ENCODE measurements at places on chromosomes 1 and 21.

GRCh38 chr1:241459186-241459802, 60.3 kb downstream of the FH start:
- no peak for DNase-seq

- no peak for DNase-seq
Observed at GRCh38 chr1:47409311-47410067, 6.6 kb upstream of the FOXE3 start.

DNA sequence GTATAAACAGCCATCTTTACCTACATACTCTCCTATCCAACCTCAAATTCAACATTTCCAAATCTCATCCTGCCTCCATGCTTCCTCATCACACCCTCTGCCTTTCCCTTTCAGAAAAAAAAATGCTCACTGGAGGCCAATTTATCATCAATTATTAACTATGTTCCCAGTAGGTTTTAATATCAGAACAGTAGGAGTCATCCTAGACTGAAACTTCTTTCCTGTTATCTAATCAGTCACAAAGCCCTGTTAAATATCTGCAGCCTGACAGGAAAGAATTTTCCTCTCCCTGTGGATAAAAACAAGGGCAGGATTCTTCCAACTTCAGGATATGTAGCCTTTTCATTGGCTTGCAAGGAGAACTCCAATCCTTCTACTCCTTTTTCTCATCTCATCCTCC, 28.4 kb downstream of the EGLN1 start:
- no peak for DNase-seq

GRCh38 chr1:37410105-37410504, 64.3 kb upstream of the ZC3H12A start:
- DNase-seq, result no peak

DNA sequence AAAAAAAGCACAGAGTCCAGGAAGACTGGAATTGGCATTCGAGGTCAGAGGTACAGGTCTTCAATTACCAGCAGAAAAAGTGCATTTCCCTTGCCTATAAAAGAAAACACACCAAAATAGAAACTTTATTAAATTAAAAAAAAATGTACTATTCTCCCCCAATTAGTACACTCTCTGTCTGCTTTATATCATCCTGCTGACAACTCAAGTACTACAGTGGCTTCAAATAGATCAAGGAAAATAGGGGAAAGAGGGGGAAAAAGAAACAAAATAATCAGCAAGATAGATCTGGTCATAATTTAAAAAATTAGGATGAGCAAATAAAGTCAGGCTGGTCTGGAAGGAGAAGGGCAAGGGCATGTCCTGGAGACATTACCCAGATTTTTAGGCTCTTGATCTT, 315.1 kb downstream of the PAPPA2 start:
- no peak for DNase-seq

DNA sequence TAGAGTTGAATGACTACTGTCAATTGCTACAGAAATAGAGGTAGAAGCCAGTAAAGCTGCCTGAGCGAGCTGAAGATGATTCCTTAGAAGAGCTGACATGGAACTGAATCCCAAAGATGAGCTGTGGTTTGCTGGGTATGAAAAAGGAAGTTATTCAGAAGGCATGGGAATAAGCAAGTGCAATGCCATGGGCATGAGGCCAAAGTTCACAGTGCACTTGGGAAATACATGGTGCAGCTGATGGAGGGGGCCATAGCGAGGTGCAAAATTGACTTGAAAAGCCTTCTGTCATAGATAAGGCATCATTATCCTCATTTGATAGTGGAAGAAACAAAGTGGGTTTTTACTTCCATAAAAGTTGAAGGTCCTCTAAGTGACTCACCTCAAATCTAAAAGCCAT, 88.6 kb downstream of the NEK7 start:
- DNase-seq, result no peak

DNA sequence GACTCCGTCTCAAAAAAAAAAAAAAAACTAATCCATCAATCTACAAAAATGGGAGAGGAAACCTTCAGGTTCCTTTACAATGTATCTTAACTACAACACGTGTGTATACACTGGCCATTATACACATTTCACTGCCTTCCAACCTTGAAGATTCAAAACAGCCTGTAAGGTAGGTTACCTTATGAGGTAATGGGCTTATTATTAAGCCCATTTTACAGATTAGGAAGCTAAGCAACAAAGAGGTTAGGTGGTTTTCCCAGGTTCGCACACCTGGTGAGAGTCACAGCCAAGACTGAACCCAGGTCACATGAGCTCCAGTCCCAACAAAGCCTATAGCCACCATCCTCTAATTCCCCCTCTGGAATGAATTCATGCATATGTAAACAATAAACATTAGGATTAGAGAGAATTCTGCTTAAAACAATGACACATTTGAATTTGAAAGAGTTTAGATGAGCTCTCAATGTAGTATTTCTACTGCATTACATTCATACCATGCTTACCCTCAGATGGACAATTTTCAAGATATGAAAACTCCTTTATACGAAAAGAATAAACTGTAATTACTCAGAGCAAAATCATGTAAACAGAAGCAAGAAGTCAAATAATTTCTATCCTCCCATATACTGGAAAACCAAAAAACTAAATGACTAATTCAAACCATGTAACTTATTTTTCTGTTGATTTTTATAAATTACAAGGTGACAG, 54.8 kb downstream of the EIF4G3 start:
- no peak for DNase-seq

- no peak for DNase-seq
Observed at GRCh38 chr1:213661302-213661701, 326.5 kb upstream of the PROX1 start.

GRCh38 chr1:100441651-100442050, 89.3 kb downstream of the CDC14A start:
- DNase-seq, result no peak

DNA sequence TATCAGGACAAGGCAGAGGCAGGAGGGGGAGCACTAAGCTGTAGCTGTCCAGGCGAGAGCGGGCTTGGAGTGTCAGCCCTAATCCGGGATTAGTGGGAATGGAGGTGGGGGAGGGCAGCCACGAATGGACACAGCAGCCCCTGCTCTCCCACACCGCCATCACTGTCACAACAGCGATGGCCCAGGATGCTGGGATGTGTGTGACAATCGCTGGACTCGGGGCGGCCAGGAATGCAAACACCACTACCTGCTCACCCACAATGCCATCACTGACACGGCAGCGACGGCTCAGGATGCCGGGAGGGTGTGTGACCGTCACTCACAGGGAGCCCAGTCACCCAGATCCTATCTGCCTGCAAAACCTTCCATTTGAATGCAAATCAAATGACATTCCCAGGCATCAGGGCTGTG, 2.9 kb downstream of the C2CD2 start:
- no peak for DNase-seq

DNA sequence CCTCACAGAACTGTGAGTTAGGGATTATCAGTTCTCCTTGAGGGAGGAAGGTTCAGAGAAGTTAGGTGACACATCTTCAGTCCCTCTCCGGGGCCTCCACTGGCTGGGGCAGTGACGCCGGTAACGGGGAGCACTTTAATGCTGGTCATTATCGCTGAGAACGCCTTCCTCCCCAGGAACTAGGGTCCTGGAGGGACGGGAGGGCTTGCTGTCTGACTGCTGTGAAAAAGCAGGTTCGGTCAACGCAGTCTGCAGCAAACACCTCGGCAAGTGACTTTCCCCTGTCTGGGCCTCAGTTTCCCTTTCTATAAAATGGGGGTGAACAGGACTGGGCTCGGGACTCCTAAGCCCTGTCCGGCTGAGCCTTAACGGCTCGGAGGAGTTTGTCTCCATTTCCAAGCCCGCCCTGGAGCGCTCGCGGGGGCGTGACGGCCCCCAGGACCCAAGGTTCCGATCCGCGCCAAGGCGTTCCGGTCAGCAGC, 341 bp upstream of the TMEM61 start:
- DNase-seq, result no peak

- DNase-seq, result no peak
Observed at GRCh38 chr21:32929633-32930038, 96.1 kb upstream of the OLIG2 start.

DNA sequence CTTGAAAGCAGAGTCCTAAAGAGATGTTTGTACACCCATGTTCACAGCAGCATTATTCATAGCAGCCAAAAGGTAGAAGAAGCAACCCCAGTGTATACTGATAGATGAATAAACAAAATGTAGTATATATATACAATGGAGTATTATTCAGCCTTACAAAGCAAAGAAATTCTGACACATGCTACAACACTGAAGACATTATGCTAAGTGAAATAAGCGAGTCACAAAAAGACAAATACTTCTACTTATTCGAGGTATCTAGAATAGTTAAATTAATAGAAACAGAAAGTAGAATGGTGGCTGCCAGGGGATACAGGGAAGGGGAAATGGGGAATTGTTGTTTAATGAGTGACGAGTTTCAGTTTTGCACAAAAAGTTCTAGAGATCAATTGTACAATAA, 23.5 kb downstream of the COP1 start:
- DNase-seq, result no peak

DNA sequence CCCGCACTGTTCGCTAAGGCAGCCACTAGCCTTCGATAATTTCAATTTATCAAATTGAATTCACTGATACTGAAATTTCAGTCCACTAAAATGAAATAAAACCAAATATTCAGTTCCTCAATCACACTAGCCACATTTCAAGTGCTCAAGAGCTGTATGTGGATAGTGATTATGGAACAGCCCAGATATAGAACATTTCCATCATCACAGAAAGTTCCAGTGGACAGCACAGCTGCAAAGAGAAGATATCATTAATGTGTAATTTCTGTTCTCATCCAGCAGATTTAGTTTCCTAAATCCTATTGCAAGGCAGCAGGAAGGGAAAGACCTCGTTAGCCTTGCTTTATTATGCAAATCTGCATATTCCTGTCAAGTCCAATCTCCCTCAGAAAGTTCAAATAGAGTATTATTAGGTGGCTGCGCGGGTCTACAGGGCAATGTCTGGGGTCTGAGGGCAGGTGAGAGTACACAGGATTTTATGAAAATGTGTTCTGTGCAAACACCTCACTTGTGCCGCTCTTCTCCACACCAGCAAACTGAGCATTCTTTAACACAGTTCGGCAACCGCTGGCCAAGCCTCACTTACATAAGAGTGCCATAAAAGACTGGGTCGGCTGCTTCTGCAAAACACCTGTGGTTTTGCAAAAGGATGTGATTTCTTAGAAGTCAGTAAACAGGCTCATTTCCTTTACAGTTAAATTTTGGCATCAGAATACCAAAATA, 22.4 kb downstream of the CAPZB start:
- no peak for DNase-seq

DNA sequence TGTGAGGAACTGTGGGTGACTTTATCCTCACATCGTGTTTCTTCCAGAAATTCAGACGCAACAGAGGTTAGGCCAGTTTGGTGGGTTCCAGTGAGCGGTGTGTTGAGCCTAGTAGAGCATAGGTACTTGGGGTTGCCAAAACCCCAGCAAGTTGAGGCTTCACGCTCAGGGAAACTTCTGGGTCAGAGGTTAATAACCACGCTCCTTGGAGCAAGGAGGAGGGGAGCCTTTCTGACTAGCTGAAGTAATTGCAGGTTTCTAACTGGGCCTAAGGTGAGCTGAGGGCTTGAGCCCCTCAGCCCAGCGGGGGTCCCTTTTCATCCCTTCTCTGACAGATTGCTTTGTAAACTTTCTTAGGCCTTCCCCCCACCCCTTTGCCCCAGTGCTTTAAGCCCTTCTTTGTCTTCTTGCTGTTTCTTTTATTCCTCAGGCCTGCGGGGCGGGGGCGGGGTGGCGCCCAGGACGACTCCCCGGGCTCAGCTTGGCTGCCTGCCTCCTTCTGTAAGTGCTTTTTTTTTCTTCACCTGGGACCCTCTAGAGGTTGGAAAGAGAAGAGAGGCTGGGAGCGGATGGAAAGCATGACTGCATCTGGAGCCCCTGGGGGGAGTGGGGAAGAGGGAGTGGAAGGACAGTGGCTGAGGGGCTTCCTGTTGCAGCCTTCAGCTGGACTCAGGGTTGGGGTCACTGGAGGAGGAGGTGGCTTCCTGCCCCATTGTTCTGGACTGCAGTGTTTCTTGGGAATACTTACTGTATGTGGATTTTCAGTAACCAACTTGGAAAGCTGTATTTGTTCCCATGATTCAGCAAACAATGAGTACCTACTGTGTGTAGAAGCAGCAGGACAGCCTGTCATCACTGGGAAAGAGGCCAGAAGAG, 1.3 kb upstream of the ZNF436 start:
- DNase-seq, result no peak

- no peak for DNase-seq
Observed at GRCh38 chr1:78996791-78997190, 9.7 kb downstream of the ADGRL4 start.

DNA sequence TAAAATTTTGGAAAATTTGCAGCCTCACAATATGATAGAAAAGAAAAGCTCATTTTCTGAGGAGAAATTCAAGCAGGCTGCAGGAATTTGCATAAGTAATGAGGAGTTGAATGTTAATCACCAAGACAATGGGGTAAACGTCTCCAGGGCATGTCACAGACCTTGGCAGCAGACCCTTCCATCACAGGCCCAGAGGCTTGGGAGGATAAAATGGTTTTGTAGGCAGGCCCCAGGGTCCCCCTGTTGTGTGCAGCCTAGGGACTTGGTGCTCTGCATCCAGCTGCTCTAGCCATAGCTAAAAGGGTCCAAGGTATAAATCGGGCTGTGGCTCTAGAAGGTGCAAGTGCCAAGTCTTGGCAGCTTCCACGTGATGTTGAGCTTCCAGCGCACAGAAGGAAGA, 112.2 kb upstream of the FMN2 start:
- DNase-seq, result no peak

GRCh38 chr1:167726008-167726407, 4.2 kb downstream of the MPZL1 start:
- DNase-seq, result no peak

GRCh38 chr21:31343680-31344480, at the start of gene TIAM1:
TSS of gene TIAM1 (minus strand) at chr21:31344261. CDS start at chr21:31266972, 77,289 bp downstream.
- no peak for DNase-seq

DNA sequence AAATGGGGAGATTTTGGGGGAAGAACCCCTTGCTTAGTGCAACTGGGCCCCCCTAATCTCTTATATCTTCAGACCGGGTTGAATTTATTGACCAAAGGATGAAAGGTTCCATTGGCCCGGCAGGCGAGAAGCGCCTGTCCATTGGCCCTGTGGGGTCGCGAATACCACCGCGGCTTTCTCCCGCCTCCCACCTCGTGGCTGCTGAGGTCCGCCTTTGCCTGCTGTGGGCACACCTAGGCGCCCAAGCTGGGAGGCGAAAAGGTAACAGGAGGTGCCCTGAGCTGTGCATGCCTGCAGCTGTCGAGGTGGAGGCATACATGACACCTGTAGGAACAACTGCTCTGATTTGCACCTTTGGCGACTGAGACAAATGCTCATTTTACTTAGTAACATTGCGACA, 21.1 kb upstream of the FLG2 start:
- DNase-seq, result no peak

GRCh38 chr1:6098303-6099215, 52.9 kb downstream of the KCNAB2 start:
- no peak for DNase-seq

- DNase-seq, result no peak
Observed at GRCh38 chr1:154988058-154988954, 5.1 kb upstream of the LENEP start.
